Cardiac septum (tissue), 1 donor: ENCODE measurements at places on chromosomes 12 and 14. TPM values are rescaled to one million over a fixed set of nuclear protein-coding genes. Genes with fewer than 3 reads are reported as not detected.

DNA sequence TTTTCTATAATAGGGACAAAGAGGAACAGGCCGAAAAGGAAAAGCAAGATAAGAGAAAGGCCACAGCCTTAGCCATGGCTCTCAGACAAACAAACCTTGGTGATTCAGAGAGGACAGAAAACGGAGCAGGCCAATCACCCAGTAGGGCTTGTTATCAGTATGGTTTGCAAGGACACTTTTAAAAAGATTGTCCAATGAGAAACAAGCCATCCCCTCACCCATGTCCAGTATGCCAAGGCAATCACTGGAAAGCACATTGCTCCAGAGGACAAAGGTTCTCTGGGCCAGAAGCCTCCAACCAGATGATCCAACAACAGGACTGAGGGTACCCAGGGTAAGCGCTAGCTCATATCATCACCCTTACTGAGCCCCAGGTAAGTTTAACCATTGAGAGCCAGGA is 243.8 kb upstream of the BTG1 start:
- DNase-seq: no peak

DNA sequence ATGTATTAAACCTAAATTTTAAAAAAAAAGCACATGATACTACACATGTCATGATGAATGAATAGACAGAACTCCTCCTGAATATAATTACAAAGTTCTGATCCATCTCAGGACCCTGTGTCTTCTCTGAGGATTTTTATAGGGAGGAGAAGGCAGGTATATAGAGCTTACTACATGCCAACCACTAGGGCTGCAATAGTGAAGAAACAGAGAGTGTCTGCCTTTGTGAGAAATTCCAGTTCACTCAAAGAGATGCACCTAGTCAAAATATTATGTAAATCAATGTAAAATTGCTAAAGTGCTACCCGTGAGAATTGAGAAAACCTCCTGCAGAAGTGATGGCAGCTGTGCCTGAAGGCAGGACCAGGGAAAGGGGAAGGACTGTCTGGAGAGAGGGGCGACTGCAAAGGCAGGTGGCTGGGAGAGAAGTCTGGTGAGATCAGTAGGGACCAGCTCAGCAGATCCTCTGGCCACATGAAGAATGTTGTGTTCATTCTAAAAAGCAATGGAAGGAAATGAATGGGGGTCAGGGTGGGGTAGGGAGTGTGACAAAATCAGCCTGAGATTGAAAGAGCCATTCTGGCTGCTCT is 15.1 kb downstream of the ABHD4 start:
- DNase-seq: no peak

DNA sequence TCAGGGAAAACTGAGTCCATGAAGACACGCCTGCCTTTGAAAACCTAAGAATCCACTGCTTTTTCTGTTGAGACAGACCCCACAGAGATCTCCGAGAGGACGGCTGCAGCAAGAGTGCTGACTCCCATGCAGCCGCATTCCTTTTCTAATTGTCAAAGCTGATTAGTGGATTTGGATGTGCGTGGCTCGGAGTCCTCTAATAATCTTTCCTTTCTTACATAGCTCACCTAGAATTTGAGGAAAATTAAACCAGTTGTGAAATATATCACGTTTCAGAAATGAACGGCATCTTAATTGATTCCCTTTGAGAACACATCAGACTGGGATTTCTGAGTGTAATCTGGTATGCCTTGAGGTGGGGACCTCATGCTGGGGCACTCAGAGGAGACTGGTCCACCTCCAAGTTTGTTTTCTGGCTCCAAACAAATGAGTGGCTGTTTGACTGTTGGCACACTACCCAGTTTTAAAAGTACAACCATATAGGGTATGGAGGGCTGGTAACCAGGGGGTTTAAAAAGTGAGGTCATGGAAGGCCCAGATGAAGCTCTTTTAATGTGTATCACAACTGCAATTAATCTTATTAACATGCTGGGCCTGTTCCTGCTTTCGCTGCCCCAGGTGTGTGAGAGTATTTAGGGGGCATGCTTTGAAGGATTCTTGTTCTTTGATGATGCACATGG is 63.3 kb downstream of the RASSF3 start:
- DNase-seq: peak; percentile 10

- no peak for DNase-seq
These were observed 203.7 kb downstream of the ETV6 start for GRCh38 chr12:11853126-11853525.

DNA sequence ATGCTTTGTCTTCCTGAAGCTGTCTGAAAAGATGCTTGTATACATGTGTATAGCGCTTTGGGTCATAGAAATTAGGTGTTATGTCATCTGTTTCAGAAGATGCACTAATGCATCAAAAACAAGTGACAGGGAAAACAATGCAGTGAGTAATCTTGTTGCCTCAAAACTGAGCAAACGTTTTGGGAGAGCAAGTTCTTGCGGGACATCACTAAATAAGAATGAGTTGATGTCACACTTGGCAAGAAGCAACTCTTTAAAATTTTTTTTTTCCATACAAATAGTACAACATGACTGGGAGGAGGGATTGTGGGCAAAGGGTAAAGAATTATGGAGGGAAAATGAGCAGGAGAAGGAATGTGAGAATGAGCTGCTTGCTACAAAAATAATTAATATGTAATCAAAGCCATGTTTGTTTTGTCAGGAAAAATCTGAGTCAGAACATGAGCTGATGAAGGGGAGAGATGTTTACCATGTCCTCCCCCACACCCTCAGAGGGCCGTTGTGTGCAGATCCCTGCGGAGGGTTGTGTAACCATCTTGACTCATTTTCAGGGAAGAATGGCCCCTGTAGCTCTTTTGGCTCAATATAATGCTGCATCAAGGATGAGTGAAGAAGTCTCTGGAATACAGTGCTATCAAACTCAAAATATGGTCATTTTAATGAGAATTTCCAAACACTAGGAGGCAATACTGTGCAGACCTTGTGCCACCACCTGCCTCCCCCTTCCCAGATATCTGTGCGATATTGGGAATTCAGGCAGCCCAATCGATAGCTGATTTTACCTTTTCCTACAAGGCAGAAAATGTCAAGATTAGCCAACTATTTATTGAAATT is 41.4 kb downstream of the BORCS5 start:
- DNase-seq: no peak

DNA sequence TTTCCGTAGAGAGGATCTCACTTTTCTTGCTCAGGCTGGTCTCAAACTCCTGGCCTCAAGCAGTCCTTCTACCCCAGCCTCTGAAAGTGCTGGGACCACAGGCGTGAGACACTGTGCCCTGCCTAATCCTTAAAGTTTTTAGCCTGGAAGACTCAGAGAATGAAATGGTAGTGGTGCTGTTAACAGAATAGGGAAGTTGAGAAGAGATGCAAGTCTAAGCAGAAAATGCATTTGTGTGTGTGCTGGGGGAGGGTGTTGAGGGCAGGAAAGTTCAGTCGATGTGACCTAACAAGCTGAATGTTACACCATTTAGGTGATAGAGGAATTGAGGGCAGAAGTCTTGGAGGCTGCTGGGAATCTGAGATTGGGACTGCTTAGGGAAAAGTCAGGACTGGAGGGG is 6.9 kb upstream of the TUBA1A start:
- no peak for DNase-seq

- no peak for DNase-seq
These were observed 237.2 kb downstream of the SLC15A4 start for GRCh38 chr12:128586451-128587029.

GRCh38 chr12:31645924-31646323 is 13.6 kb upstream of the ETFBKMT start:
- DNase-seq: no peak

GRCh38 chr14:73173092-73173735 is 36.9 kb downstream of the PSEN1 start:
- no peak for DNase-seq

DNA sequence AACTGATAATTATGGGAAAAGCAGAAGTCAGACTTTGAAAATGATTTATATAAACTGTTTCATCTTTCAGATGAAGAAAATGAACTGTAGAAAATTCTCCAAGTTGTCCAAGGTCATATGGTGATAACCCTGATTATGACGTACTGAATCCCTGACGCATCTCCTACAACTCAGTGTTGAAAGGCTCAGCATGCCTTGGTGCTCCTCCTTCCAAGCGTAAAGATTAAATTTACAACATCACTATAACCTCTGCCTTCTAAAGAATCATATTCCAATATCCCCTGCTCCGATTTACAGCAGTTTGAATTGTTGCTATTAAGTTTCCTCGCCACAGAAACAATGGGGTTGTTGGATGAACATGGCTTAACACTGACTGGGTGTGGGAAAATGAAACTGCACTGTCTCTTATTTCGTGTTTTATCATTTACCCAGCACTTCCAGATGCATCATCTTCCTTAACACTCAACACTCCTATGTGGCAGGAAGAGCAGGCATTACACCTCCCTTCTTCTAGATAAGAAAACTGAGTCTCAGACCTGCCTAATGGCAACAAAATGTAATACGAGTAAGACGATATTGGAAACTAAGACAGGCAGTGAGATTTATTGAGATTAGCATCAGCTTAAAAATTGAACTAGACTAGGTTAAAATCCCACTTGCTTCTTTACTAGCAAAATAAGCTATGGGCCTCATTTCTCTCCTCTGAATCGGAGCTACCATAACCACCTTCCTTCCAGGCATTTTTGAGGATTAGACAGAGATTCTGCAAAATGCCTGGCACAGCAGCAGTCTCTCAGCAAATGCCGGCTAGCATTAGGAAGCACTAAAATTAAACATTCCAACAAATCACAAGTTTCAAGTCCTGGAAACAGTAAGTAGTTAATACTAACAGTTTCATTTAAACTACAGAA is 74.2 kb downstream of the PPM1H start:
- no peak for DNase-seq

- DNase-seq: peak; percentile 75
These were observed 78.7 kb downstream of the FZD10 start for GRCh38 chr12:130240831-130241590.

- DNase-seq: no peak
These were observed 156.6 kb downstream of the CALM1 start for GRCh38 chr14:90553298-90553920.

- DNase-seq: no peak
These were observed 6.2 kb upstream of the DCAF11 start for GRCh38 chr14:24108336-24108874.

DNA sequence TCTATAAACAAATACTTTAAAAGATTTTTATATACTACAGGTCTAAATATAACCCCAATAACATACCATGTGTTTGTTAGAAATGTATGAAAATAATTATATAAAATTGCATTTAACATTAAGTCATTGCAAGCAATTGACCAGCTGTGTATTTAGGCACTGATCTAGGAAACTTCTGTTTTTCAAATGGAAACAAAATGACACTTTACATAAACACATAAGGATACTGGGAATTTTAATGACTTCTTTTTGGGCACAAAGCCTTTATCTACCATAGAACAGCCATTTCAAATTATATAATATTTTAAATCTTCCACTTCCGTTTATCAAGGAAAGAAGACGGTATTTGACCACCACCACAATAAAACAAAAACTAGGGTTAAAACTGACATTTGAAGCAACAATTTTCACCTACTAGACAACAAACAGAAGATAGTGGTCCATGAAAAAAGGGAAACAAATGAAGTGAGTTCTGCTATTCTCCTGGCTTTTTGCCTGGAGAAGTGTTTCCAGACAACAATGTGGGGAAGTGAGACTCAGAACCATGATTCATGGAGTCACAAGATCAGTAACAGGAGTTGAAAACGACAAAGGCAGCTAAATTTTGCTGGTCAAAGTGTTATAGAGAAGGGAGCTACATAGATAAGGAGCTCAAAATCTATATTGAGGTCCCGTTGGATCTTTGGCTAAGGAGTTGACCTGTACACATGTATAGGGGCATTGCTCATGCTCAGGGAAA is 475.1 kb downstream of the TRHDE start:
- DNase-seq: no peak

- DNase-seq: no peak
These were observed 73.5 kb downstream of the ARF6 start for GRCh38 chr14:49966304-49966809.

GRCh38 chr12:64681200-64682052 is 71.1 kb downstream of the RASSF3 start:
- peak; percentile 70 for DNase-seq

C14orf39 gene
- not detected for total RNA-seq

B4GALNT1 gene
- 11.1 TPM for total RNA-seq

CCDC63 gene
- not detected for total RNA-seq

TDRD9 gene
- 3.3 TPM for total RNA-seq

PLCZ1 gene
- not detected for total RNA-seq

KLHDC2 gene
- 77.2 TPM for total RNA-seq

NPAS3 gene
- 4.9 TPM for total RNA-seq

SRRM4 gene
- total RNA-seq: 0.59 TPM
